ENCODE measurements at places on chromosomes 11 and 22.
A peak's percentile ranks its signal among the peaks of the same experiment; 100 is the strongest.

DNA sequence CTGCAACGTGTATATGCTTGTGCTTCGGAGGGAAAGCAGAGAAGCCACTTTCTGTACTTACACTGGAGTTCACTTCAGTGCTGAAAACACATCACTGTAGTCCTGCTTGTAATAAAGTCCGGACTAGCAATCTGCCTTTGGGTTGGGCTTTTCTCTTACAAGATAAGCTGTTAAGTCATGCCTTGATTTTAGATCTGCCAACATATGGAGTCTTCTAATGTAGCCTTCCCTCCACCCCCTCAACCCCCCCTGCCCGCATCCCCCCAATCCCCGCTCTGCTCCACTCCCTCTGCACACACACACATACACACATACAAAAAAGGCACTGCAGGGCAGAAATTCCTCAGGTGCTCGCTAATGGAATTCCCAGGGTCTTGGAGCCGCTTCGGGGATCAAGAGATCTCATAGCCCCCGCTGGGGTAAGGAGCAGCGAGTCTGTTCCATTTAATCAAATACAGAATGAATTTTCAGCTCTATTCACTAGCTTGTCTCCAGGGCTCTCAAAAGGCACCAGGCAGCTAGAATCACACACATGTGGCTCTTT, 3.4 kb downstream of the CDON start:
- no peak for DNase-seq

DNA sequence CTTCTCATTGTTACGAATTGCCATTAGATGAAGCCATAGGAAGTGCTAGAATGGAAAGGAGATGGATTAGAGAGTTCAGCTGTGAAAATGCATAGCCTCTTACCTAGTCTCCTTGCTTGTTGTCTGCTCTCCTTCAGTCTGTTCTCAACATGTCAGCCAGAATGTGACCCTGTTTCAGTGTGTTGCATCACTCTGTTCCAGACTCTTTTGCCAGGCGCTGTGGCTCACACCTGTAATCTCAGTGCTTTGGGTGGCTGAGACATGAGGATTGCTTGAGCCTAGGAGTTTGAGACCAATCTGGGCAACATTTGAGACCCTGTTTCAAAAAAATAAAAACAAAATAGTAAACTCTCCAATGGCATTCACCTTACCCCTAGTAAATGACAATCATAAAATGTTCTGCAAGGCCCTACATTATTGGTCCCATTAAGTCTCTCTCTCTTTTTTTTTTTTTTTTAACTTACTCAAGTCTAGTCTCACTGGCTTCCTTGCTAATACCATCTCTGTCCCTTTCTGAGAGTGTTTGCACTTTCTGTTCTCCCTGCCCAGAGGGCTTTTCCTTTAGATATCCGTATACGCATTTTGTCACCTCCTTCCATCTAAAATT, 39.4 kb downstream of the CYP2R1 start:
- no peak for DNase-seq

GRCh38 chr22:29457730-29458129, 19.3 kb downstream of the RFPL1 start:
- DNase-seq = no peak

GRCh38 chr22:21003782-21004181, 1.9 kb upstream of the THAP7 start:
- DNase-seq = no peak

GRCh38 chr11:116414357-116414880, 358.4 kb downstream of the BUD13 start:
- DNase-seq = no peak

DNA sequence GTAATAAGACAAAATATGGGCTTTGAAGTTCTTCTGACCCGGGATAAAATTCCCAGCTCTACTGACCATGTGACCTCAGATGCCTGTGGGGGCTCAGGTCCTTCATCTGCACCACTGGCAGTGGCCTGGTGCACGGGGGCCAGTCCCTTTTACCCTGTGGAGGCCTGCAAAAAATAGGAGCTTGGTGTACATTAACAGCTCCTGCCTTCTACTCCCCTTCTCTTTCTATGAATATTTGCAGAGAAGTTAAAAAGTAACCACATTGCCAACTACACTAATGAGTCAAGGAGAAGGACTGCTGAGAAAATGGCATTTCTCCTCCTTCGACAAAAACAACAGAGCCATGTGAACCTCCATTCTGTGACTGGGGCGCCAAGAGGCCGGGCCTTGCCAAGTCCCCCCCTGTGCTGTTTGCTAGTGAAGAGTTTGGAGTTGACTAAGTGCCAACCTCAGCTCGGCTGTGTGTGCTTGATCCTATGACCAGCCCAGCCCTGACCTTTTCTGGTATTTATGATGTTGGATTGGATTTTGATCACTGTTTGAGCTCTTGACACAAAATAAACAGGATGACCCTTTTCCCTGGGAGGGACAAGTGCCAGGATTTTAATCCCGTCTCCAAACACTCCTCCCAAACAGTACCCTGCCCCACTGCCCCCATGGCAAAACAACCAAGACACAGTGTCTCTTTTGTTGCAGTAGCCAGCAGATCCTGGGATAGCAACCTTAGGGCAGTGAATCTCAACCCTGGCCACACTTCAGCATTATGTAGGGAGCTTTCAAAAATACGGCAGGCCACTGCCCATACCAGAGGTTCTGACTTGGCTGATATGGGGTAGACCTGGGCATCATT, 380.1 kb downstream of the LARGE1 start:
- DNase-seq = no peak

DNA sequence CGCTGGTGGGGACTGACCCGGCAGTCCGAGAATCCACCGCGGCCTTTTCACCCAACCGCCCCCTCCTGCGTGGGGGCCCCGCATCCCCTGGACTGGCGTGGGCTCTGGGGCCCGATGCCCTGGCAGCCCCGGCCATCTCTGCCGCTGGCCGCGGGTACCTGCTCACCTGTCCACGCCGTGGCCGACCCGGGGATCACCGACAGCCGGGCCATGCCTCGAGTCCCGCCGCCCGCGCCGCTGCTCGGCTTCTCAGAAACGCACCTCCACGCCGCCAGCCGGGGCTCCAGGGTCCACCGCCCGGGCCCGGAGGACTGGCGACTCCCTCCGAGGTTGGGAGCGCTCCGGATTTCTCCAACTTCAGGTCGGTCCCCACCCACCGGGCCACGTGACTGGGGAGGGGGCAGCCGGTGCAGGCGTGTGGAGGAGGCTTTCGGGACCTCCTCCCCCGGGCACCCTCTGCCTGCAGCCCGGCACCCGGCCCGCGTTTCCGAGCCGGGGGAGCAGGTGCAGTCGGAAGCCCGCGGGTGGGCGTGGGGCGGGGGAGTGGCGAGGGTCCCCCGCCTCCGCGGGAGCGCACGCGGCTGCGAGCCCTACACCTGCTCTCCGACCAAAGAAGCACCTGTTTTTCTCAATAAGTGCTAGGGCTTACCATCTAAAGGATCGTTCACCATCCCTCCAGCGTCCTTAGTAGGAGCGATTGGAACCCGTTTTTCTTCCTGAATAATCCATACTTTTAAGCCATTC, 554 bp upstream of the NRIP3 start:
- peak; percentile 48 for DNase-seq

- DNase-seq = peak; percentile 40
Measured at GRCh38 chr11:46127150-46127638, 5.9 kb upstream of the PHF21A start.

GRCh38 chr11:72716290-72716689, 35.9 kb downstream of the ARAP1 start:
- DNase-seq = no peak

DNA sequence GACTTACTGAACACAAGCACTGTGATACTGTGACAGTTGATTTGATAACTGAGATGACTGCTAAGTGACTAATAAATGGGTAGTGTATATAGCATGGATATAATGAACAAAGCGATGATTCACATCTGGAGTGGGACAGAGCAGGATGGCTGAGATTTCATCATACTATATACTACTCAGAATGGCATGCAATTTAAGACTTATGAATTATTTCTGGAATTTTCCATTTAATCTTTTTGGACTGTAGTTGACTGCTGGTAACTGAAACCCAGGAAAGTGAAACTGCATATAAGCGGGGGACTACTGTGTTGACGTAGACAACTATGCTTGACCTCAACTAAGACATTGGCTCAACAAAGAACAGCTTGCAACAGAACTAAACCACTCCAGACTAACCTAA, 20.0 kb upstream of the NUCB2 start:
- no peak for DNase-seq

DNA sequence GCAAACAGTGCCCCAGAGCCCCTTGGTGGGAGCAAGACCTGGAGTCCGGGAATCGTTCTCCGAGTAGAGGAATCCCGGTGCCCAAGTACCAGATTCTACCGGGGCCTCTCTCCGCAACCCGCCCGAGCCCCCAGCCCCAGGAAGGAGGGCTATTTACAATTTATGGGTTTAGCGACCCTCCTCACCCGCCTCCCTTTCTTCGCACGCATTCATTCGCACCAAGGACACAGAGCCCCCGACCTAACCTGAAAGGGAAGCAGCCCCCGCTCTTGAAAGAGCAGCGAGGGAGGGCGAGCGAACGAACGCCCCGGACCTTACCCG, 628 bp downstream of the LRP4 start:
- no peak for DNase-seq

GRCh38 chr11:70552167-70553150, 154.1 kb downstream of the CTTN start:
- DNase-seq = no peak

- DNase-seq = no peak
Measured at GRCh38 chr22:26952451-26953011, 295.1 kb downstream of the MIAT start.

DNA sequence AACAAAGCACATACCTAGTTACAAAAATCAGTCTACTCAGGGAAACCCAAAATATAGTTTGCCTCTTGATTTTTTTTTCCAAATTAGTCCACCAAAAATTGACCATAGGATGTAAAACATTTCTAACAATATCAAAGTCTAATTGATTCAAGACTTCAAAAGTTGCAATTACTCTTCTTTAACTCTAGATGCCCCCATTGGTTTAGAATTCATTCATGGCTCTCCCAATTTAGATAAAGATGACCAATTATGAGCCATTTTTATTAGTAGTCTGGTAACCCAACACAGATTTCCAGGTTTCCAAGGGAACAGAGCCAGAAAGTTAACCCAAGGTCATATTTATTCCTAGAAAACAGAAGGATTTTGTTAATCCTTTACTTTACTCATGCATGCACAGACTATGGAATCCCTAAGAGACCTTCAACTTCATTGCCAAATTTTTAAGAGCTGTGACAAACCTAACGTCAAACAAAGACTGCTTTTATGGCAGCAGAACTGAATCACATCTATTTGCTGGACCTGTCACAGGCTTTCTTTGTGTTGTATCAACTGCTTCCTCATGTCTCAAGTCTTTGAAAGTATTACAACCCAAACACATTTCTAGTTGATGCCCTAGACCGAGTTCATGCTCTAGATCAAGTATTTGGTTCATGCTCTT, 55.3 kb downstream of the C22orf42 start:
- DNase-seq = no peak

DNA sequence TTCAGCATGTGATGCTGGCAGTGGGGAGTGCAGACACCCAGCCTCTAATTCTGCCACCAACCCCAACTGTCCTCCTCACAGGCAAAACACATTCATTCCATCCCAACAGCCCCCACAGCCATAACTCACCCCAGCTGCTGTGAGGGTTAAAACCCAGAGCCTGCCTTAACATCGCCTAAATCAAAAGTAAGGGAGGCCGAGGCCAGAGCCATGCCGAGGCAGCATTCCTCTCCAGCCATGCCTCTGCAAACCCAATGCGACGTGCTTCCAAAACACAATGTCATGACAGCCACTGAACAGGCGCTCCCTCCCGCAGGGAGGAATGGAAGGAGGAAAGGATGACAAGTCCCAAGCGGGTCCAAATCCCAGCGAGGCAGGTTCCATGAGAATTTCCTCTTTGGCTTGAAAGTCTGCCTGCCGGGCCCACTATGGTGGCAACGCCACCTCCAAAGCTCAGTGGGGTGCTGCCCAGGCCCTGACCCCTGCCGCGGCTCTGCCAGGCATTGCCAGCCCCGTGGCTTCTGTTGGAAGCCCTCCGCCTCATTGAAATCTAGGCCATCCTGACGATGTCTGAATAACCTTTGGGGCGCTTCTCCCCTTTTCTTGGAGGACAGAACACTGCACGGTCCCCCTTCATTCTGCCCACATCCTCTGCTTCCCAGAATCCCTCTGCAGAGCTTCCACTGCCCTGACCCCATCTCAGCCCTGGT, 472.3 kb downstream of the BRD1 start:
- no peak for DNase-seq

- no peak for DNase-seq
Measured at GRCh38 chr11:6828103-6828502, 17.4 kb upstream of the OR10A5 start.

GRCh38 chr11:8934742-8935488, 2.2 kb upstream of the C11orf16 start:
- DNase-seq = no peak

GRCh38 chr11:10122326-10123197, 171.5 kb downstream of the SBF2 start:
- no peak for DNase-seq

DNA sequence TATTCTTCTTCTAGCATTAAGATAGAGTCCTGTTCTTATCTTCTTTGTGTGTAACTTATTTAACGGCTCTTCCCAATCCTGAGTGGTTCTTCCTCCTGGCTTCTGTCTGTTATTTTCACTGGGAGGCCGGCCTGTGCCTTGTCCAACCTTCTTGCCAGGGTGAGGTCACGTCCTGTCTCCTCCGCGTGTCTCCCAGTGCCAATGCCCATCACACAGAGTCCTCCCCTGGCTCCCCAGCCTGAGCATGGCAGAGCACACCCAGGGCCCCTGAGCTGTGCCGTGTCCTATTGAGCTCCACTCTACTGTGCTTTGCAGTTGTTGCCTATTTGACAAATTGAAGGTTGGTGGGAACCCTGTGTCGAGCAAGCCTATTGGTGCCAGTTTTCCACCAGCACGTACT, 487.3 kb downstream of the BRD1 start:
- no peak for DNase-seq

DNA sequence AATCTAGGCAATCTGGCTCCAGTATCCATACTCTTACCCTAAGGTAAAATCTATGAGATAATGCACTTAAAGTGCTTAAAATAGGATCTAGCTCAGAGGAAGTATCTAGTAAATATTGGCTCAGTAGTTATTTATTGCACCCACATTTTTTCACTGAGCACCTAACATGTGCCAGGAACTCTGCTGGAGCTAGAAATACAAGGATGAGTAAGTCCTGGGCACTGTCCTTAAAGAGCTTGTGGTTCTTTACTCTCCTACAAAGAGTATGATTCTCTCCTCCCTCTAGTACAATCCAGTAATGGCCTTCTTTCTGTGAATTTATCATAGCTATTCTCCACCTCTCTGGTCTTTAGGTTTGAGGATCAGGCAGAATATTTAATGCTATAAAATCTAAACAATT, 59.2 kb downstream of the DEUP1 start:
- DNase-seq = no peak

DNA sequence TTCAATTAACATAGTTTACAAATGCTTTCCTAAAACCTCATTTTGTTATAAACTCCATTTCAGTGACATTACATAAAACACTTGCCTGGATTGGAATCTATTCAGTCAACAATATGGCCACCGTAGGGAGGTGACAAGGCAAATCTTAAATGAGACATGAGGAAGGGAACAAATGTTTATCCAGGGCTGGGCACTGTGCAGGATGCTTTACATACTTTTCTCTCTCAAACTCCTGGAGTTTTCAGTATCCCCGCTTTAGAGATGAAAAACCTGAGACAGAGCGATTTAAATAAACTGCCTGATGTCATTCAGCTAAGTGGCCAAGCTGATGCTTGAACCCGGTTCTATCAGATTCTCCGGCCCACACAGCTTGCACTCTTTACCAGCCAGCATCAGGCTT, 259.9 kb downstream of the CADM1 start:
- DNase-seq = no peak

All from activated T-cell treated with anti-CD3 and anti-CD28 coated beads, Interleukin-2, amount 50 U/mL, for 24 hours (primary cell).